ENCODE measurements at places on chromosomes 16 and 17.

- no peak for DNase-seq
Observed at GRCh38 chr16:3458278-3458851, 14.9 kb downstream of the NAA60 start.

GRCh38 chr16:56828647-56829046 is 36.4 kb upstream of the SLC12A3 start:
- no peak for DNase-seq

GRCh38 chr17:79515110-79515509 is 95.7 kb downstream of the RBFOX3 start:
- no peak for DNase-seq

- no peak for DNase-seq
Observed at GRCh38 chr16:27759301-27759871, 209.4 kb downstream of the KATNIP start.

DNA sequence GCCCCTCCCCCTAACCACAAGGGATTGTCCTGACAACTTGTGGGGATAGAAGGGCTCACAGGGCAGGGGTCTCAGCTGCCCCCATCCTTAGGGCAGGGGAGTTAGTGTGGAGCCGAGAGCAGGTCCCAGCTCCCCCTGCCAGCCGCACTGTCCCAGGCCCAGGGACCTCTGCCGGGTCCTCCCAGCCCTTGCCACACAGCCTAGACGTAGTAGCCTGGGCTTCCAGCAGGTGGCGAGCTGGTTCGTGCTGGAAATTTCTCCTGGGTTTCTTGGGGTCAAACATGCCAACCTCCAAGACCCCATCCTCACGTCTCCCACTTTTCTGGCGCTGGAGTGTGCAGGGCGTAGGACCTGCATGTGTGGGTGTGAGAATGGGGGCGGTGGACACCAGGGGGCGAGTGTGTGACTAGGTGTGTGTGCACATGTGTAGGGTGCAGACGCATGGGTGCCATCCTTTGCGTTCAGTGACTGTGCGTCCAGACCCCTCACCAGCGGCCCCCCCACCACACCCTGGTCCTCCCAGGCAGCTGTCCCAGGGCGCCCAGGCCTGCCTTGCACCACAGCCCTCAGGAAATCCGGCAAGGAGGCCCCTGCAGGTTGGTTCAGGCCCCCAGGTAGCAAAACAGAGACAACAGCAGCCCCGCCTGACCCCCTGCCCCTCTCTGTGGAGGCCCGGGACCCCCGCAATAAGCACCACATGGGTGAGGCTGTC is 29.5 kb downstream of the SBK1 start:
- no peak for DNase-seq

- peak; percentile 88 for DNase-seq
Observed at GRCh38 chr16:1705688-1706385, at the start of gene MAPK8IP3. MAPK8IP3 (plus strand) TSS chr16:1706195; CDS start chr16:1706340, 145 bp downstream.

DNA sequence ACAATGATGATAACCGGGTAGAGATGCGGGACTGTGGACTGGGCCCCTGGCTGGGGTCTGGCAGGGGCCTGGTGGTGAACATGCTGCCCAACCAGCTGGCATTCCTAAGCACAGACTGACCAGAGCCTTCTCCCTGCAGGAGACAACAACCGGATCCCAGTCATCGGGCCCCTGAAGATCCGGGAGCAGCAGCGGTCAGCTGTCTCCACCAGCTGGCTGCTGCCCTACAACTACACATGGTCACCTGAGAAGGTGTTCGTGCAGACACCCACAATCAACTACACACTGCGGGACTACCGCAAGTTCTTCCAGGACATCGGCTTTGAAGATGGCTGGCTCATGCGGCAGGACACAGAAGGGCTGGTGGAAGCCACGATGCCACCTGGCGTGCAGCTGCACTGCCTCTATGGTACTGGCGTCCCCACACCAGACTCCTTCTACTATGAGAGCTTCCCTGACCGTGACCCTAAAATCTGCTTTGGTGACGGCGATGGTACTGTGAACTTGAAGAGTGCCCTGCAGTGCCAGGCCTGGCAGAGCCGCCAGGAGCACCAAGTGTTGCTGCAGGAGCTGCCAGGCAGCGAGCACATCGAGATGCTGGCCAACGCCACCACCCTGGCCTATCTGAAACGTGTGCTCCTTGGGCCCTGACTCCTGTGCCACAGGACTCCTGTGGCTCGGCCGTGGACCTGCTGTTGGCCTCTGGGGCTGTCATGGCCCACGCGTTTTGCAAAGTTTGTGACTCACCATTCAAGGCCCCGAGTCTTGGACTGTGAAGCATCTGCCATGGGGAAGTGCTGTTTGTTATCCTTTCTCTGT is 5.1 kb upstream of the SLC7A6 start:
- no peak for DNase-seq

- no peak for DNase-seq
Observed at GRCh38 chr16:24140730-24141129, 115.4 kb upstream of the CACNG3 start.

GRCh38 chr17:19405114-19405513 is 5.9 kb upstream of the RNF112 start:
- DNase-seq, result no peak

- no peak for DNase-seq
Observed at GRCh38 chr16:87328846-87329245, 11.7 kb upstream of the C16orf95 start.

DNA sequence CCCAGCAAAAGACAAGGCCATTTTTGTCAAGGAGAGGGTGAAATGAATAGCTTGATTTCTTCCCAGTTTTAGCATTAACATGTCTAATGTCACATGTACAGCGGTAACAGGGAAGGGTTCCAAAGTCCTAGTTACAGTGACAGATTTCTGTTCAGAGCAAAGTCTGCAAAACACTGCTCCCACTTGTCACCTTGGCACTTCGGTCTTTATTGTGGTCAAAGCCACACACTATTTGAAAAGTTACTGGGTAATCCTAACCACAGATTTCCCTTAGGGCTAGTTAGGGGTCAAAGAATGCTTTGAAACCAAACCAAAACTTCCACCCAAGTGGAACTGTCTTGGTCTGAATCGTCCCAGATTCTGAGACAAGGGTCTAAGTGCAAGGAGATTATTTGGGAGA is 455.6 kb downstream of the HS3ST3B1 start:
- DNase-seq, result no peak

GRCh38 chr16:5578980-5579379 is 481.4 kb upstream of the EEF2KMT start:
- DNase-seq, result no peak

- no peak for DNase-seq
Observed at GRCh38 chr17:75571885-75572215, 15.8 kb upstream of the MYO15B start.

DNA sequence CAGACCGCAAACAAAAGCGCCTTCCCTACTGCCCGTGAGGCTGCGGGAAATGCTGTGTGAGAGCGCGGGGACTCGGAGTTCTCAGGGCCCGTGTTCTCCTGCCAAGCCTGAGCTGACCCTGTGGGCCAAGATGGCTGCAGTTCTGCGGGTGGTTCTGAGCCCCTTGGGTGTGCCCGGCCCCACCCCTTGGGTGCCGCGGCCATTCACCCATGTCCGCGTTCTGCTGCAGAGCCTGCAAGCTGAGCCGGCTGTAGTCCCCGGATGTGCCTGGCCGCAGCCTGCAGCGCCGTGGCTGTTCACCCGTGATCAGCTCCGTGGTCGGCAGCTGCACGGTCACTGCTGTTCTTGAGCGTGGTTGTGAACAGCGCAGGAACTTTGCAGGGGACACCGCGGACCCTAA is 20.0 kb downstream of the ACSF3 start:
- DNase-seq, result no peak

DNA sequence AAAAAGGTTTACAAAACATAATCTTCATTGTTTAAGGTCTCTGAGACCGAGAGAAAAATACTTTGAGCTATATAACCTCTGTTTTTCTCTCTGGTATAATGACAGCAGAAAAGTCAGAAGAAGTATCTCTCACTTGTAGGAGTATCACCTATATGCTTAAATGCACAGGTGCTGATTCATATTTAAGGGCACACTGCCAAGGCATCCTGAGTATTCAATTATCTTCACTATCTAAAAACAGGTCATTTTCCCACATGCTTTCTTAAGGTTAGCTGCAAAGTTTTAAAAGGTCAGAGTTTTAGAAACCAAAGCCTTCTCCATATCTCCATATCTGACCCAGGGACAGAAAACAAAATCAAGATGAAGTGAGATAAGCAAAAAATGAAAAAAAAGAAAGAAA is 99.3 kb upstream of the C17orf78 start:
- no peak for DNase-seq

- DNase-seq, result no peak
Observed at GRCh38 chr16:78768718-78769117, 669.3 kb downstream of the WWOX start.

- DNase-seq, result no peak
Observed at GRCh38 chr17:37743875-37744632, 805 bp downstream of the HNF1B start.
